Caki2 (cell line): ENCODE measurements at places on chromosomes 11 and 22.

DNA sequence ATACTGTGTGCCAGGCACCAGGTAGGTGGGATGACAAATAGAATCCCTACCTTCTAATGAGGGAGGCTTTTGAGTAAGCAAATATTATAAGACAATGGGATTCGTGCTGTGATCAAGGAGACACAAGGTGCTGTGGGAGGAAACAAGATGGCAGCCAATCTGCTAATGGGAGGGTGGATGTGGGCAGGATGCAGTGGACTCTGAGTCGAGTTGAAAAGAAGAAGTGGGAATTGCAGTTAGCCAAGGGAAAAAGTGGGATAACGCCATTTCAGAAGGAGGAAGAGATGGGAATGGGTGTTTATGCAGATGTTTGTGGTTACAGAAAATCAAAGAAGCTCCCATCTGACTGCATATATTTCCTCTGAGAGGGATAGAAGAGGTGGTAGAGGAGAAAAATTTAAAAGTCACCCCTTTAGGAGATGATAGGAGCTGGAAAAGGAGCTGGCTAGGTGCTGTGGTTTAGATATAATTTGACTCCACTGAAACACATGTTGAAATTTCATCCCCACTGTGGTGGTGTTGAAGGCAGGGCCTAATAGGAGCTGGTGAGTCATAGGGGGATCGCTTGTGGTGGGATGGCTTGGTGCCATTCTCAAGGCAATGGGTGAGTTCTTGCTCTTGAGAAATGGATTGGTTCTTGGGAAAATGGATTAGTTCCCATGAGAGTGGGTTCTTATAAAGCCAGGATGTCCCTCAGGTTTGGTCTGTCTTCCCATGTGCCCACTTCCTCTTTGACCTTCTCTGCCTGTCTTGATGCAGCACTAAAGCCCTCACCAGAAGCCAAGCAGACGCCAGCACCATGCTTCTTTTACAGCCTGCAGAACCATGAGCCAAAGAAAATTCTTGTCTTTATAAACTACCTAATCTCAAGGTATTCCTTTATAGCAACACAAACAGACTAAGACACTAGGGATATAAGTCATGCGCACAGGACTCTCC, 30.0 kb upstream of the POU2AF1 start:
- no peak for DNase-seq

GRCh38 chr11:1943977-1944376, 3.2 kb upstream of the MRPL23 start:
- no peak for DNase-seq

GRCh38 chr11:131977854-131978253, 607.4 kb downstream of the NTM start:
- no peak for DNase-seq

- DNase-seq: no peak
Observed at GRCh38 chr11:101428918-101429317, 154.9 kb downstream of the TRPC6 start.

DNA sequence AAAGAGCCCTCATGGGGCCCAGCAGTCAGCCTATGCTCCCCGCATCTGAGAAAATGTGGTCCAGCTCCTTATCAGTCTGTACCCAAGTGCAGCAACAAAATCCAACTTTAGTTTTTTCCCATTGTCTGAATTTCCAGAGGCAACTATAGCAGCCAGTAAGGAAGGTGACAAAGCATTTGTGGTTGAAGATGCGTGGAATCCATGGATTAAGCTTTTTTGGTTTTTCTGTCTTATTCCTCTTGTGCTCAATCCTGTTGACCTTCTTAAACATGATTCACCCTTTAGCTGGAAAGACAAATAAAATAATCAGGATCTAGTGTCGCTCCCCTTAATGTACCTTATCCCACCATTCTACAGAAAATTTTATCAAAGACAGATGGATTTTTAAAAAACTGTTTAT, 14.3 kb downstream of the GDPD4 start:
- DNase-seq: no peak

DNA sequence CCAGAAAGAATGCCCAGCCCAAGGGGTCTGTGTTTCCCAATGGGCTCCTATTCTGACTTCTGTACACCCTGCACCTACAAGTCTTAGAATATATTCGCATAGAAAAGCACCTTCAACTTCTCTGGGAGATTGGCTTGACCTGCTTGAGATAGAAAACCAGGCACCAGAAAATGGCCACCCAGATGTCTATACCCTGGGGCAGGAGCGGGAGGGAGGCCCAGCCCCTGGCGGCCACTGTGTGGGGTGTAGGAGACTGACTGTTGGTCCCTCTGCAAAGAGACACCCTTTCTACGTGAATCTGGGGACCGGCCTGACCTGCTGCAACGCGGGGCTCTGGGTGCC, 8.5 kb downstream of the DENND6B start:
- no peak for DNase-seq

DNA sequence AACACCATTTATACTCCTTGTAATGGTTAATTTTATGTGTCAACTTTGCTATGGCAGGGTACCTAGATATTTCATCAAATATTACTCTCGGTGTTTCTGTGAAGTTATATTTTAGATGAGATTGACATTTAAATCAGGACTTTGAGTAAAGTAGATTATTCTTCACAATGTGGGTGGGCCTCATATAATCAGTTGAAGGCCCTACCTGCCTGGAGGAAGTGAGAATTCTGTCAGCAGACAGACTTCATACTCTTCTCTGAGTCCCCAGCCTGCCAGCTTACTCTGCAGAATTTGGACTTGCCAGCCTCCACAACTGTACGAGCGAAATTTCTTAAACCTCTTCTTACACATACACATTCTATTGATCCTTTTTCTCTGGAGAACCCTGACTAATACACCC, 49.3 kb upstream of the SYT9 start:
- no peak for DNase-seq

DNA sequence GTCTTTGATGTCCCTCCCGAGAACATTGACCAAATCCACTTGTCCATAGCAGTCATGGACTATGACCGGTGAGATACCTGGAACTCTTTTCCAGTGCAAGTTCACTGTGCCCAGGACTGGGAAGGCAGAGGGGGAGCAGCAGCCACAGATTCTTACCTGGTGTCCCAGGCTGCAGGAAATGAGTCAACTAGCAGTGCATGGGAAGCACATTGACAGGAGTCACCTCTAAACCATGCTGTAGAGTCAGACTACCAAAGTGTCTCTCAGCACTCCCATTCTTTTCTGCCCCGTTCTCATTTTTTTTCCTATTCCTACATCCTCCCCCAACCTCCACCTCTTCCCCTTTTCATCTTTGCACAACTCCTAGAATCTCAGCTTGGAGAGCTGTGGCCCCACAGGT, 67.2 kb upstream of the OLFML1 start:
- DNase-seq: no peak

DNA sequence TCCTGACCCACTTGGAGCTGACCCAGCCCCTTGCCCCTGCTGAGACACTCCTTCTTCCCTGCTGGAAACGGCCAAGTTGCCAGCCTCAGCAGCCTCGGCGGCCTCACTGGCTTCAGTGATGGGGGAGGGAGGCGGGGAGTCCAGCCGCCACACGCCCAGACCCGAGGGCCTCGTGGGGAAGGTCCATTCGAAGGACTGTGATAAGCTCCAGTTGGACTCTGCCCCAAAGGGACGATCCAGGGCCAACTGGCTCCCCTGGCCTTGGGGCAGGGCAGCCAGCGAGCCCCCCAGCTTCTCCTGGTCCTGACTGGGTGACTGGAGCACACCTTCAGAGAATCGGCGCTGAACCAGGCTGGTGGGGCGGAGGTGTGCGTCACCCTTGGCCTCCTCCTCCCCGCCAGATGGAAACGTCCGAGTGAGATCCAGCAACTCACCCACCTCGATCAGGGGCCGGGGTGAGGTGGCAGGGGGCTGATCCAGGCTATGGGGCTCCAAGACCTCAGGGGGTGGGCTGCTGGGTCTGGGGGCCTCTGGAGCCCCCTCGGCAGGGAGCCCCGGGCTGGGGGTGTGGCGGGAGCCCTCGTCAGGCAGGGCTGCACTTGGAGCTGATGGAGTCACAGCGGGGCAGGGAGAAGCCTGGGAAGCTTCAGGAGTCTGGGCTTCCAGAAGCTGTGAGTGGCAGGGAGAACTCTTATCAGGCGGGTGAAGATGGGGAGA, 11.5 kb downstream of the TNKS1BP1 start:
- DNase-seq: no peak

DNA sequence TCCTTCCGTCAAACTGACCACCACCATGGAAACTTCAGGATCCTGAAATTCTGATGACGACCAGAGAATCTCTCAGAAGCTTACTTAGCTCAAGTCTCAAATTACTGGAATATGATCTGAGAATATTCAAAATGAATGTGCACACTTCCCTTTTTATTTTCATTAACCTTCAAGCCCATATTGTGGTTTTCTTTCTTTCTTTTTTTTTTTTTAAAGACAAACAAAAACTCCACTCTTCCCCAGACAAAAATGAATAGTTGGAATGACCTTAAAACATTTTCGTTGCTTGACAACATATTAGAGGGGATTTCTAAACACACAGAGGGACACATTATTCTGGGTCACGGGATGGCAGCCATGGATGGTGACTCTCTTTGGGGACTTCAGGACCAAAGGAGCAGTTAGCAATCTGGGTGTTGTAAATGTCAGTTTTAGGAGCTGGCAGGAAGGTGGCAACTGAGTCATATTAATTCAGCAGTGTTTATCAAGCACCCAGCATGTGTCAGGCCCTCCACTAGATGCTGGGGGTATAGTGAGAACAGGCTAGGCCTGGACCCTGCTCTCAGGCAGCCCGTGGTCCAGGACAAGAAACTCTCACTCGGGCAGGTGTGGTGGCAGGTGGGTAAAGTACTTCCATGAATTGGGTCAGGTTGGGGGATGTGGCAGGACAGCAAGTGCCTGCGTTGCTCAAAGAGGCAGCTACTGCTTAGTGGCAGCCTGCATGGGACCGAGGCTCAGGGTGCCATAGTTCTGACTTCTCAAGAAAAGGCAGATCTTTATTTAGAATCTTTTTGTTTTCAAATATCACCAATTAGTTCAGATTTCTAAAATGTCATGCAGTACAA, 126.1 kb downstream of the HIPK3 start:
- no peak for DNase-seq

DNA sequence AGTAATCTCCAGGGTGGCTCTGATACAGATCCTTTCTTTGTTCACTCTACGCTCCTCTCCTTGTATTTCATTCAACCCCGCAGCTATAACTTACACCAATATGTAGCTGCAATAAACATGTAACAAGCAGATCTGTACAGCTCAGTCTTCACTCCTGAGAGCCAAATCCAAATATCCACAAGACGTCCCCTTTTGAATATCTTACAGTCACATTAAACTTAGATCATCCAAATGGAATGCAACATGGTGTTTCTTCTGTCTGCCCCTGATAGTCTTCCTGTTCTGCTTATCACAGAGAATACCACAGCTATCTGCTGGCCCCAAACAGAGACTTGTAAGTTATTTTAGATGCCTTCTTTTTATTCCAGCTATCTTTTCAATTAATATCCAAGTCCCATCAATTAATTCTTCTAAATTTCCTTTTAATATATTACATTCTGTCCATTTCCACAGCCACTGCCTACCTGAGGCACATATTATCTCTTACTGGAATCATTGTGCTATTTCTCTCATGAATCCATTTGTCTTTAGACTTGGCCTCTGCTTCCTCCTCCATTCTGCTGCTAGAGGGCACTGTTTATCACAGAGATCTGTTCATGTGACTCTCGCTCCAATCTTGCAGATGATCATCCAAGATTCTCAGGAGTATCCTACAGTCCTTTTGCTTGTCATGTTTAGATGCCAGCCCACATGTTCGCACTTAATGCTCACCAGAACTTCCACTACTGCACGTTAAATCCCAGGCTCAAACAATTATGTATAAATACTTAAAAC, 908.6 kb downstream of the NTM start:
- DNase-seq: peak; percentile 2

DNA sequence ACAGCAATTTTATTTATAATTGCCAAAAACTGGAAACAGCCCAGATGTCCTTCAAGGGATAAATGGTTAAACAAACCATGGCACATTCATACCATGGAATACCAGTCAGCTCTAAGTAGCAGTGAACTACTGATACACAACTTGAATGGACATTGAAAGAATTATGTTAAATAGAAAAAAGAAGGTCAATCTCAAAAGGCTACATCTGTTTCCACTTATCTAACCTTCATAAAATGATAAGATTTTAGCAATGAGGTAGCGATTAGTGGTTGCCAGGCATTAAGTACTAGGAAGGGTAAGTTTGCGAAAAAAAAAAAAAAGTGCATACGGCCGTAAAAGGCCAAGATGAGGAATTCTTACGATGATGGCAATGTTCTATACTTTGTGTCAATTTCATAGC, 738.7 kb upstream of the ANO3 start:
- DNase-seq: no peak

DNA sequence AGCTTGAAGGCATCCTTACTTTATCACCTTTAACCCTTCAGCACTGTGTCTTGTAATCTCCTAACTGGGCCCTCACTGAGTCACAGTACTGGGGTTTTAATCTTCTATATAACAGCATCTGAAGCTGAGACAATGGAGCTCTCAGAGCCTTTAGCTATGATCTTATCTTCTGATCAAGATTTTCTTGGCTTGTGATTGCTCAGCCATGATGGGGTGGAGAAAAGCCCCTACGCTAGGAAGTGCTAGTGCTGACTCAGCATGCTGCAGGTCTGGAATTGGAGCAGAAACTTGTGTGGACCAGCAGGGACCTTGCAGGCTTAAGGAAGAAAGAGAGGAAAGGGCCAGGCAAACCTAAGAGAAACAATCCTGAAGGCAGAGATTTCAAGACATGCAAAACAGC, 71.7 kb upstream of the EED start:
- DNase-seq: peak; percentile 75
